ENCODE measurements at places on chromosomes 16 and 17.
A peak's percentile ranks its signal among the peaks of the same experiment; 100 is the strongest.

DNA sequence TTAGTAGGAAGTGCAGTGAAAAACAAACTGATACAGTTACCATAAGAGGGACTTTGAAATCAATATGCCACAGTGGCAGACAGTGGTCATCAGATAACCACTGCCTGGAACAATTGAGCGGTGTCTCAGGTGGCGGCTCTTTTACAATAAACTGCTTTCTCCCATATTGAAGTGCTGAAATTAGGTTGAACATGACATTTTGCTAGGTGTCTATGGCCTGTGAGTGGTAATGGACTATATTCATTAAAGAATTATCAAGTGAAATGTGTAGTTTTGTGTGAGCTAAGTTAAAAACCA lies 214.7 kb downstream of the RPTOR start:
- no peak for DNase-seq

- no peak for DNase-seq
These were observed 10.4 kb downstream of the DNAAF8 start for GRCh38 chr16:4744555-4745273.

GRCh38 chr17:65531256-65532100 lies 30.0 kb downstream of the AXIN2 start:
- DNase-seq = peak; percentile 20

DNA sequence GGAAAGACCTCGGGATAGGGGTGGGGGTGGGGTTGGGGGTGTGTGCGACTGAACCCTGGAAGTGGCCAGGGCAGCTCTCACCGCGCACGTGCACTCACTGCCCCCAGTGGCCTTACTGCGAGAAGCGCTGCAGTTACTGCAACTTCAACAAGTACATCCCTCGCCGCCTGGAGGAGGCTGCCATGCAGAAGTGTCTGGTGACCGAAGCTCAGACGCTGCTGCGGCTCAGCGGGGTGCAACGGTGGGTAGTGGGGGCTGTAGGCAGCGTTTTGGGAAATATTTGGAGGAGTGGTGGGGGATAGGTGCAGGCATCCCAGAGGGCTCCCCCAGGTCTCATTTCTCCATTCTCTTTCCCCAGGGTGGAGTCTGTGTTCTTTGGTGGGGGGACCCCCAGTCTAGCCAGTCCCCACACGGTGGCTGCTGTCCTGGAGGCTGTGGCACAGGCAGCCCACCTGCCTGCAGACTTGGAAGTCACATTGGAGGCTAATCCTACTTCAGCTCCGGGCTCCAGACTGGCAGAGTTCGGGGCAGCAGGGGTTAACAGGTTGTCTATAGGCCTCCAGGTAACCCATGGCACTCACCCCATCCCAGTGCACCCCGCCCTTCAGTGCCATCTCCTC lies 972 bp downstream of the RSAD1 start:
- peak; percentile 54 for DNase-seq

- no peak for DNase-seq
These were observed 27.2 kb upstream of the XYLT2 start for GRCh38 chr17:50318501-50319285.

GRCh38 chr16:75063549-75064088 lies 53.0 kb downstream of the LDHD start:
- DNase-seq = no peak

- DNase-seq = no peak
These were observed 105.8 kb downstream of the ZNF778 start for GRCh38 chr16:89323120-89323960.

- no peak for DNase-seq
These were observed 206.9 kb downstream of the MAP2K4 start for GRCh38 chr17:12227547-12227946.

- no peak for DNase-seq
These were observed at the start of gene DLX4 for GRCh38 chr17:49969134-49969759. Gene DLX4 (plus strand): TSS chr17:49969190. CDS start chr17:49969469, 279 bp downstream.

DNA sequence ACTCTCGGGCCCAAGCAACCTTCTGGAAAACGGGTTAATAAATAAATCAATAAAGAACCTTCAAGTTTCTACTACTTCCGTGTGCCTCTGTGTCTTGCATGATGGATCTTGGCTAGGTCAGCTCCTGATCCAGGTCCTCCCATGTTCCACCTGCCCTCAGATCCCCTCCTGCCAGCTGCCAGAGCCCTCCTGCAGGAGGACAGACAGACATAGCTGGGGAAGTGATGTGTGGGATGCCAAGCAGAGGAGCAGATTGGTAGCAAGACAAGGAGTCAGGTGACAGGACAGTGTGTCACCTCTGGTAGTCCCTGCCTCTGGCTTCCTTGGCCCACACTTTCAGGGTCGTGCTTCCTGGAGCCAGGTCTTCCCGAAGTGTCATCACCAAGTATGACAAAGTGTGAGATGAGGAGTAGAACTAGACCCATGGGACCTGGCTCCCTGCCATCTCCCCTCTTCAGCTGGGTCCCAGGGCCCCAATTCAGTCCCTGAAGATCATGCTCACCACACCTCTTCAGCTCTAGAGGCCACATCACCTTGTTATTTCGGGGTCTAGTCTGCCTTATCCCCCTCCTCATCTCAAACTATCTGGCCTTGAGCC lies 1.0 kb upstream of the EPN3 start:
- no peak for DNase-seq

DNA sequence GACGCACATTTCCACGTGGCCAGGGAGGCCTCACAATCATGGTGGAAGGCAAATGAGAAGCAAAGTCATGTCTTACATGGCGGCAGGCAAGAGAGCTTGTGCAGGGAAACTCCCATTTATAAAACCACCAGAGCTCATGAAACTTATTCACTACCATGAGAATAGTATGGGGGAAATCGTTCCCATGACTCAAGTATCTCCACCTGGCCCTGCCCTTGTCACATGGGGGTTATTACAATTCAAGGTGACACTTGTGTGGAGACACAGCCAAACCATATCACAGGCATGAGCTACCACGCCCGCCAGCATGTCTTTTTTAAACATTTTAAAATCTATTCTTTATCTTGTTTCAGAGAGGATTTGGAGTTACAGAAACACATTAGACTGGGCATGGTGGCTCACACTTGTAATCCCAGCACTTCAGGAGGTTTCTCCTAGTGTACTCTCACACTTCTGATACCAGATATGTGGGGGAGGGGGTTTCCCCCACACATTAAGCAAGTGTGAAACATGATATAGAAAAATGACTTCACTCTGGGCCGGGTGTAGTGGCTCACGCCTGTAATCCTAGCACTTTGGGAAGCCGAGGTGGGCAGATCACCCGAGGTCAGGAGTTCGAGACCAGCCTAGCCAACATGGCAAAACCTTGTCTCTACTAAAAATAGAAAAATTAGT lies 5.6 kb upstream of the ATMIN start:
- no peak for DNase-seq

DNA sequence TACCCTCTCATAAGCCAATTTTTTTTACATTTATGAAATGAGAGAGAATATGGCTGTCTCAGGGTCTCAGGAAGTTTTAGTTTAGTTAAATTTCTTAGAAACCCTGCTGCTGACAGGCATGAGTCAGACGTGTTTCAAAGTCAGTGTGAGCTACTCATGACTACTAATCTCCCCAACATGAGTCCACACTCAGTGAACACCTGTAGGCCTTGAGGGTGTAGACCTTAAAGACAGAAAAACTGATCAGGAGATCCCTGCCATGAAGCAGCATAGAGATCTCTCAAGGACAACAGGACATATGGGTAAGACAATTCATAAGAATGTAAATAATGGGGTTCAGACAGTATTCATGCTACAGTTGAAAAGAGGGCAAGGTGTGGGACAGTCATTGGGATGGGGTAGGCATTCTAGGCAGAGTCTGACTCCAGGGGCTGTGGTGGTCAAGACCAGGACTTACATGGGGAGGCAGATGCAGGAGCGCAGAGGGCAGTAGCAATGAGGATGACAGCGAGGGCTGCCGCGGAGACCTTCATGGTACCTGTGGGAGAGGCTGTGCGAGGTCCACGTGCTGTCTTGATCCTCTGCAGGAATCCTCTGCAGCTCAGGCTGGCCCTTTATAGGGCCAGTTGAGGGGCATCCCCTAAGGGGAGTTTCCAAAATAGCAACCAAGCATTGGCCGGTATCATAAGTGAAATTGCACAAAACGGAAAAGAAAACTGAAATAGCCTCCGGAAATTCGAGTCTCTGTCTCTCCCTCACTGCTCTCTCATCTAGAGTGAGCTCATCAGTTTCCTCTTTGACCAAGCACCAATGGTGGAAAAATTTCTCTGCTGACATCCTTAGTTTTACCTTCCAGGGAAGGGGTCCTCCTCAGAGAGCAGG lies at the start of gene CCL5:
CCL5 (minus strand) TSS at position 588 of the 882 bp plus-strand sequence.
- no peak for DNase-seq

- DNase-seq = no peak
These were observed 133.3 kb downstream of the TMEM132E start for GRCh38 chr17:34712481-34713195.

Data from stimulated activated naive CD4-positive, alpha-beta T cell (primary cell).